Activated CD4-positive, alpha-beta T cell treated with anti-CD3 and anti-CD28 coated beads, Interleukin-2, amount 50 U/mL, for 4 hours (primary cell): ENCODE measurements at places on chromosomes 12 and 14.

GRCh38 chr14:93964281-93964680 is 12.1 kb downstream of the ASB2 start:
- DNase-seq = no peak

DNA sequence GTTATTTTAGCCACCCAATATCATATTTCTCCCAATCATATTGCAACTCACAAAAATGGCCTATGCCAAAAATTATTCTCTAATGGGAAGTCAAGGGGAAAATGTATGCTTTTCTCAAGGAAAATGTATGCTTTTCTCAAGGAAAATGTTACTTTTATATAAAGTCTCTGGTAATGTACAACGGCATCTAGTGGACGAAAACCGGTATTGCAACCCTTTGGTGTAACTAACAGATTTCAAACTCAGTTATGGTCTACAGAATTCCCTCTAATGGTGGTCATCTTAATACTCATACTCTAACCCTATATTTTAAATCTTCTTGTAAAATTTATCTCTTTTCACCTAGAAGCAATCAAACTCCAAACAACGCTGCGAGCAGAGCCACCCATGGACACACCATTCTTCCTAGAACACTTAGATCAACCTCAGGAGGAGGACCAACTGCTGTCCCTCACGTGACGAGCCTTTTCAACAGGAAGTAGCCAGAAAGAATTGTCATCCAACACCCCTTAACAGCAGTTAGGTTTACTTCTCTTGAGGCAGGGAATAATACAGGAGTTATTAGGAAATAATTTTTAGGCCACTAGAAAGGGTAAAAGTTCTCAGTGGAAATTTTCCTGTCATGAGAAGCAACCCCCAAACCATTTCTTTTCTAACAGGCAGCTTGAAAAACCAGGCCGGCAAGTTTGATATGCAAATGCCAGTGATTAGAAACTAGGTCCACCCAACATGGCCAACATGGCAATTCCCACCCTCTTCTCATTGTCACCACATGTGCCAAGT is 20.1 kb downstream of the APOBEC1 start:
- peak; percentile 18 for DNase-seq

GRCh38 chr12:124796303-124796960 is 67.2 kb downstream of the SCARB1 start:
- no peak for DNase-seq

GRCh38 chr12:122014781-122015180 is 6.9 kb upstream of the BCL7A start:
- no peak for DNase-seq

- no peak for DNase-seq
Observed at GRCh38 chr14:40630471-40630870, 976.2 kb upstream of the LRFN5 start.

GRCh38 chr12:5187136-5187535 is 143.5 kb downstream of the KCNA5 start:
- DNase-seq = no peak

- DNase-seq = no peak
Observed at GRCh38 chr12:132228476-132229192, 84.4 kb downstream of the NOC4L start.
